ENCODE measurements at places on chromosomes 3 and 15.

DNA sequence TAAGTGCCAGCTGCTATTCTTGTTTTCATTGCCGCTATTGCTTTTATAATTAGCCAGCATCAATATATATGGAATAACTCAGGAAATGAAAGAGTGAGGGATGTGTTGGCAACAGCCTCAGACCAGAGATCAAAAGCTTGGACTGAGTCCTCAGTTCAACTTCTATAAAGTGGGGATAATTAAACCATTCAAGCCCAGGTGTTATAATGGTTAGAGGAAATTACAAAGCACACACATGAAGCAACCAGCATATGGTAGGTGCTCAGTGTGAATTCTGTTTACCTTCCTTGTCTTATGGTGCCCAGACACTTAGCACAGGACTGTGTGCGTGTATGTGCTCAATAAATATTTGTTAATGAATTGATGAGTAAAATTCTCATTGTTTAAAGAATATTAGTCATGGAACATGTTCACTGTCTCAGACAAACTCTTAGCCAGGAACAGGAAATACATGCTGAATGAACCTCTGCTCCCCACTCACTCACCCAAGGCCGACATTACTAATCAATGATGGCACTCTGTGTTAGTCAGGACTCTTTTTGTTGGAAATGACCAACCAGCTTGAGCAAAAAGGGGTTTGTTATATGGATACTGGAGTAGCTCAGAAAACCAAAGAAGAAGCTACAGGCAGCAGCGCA, 16.7 kb upstream of the CCDC174 start:
- DNase-seq = no peak

DNA sequence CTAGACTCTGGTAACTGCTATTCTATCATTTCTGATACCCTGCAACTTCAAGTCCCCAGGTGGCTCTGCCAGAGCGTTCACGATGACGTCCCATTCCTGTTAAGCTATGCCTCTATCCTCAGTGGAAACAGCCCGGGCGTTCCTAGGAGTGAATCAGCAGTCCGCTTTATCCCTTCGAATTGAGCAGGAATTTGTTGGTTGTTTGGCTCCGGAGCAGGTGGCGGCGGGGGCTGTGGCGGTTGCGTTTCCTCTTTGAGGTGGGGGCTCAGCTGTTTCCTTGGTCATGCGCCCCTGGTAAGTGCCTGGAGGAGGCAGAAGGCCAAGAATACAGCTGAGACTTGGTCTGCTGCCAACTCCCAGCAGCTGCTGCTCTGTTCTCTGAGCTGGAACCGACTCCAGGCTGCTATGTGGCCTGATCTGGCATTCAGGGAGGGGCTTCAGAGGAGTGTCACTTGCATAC, 25.2 kb downstream of the ARPP21 start:
- no peak for DNase-seq

- DNase-seq = no peak
These were observed 111.2 kb upstream of the SAMMSON start for GRCh38 chr3:69888040-69888942.

DNA sequence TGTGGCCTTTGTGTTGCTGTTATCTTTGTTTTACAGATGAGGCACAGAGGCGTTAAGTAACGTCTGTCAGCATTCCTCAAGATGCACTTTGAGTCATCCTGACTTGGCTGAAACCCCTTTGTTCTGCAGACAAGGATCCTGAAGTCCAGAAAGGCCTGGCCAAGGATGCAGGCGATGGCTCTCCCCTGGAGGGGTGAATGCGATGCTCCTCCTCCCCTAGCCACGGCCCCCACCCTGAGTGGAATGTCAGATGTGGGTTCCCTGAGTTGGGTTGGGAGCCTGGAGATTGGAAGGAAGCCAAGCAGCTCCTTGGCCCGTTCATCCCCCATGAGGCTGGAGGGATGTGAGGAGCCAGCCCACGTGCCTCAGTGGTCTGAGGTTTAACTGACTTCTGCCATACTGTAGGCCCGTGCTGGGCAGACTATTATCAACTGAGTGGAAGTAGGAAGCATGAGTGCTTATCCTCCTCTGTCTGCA, 43.3 kb downstream of the POMGNT2 start:
- no peak for DNase-seq

- DNase-seq = no peak
These were observed 246.8 kb downstream of the UACA start for GRCh38 chr15:70516408-70517193.

DNA sequence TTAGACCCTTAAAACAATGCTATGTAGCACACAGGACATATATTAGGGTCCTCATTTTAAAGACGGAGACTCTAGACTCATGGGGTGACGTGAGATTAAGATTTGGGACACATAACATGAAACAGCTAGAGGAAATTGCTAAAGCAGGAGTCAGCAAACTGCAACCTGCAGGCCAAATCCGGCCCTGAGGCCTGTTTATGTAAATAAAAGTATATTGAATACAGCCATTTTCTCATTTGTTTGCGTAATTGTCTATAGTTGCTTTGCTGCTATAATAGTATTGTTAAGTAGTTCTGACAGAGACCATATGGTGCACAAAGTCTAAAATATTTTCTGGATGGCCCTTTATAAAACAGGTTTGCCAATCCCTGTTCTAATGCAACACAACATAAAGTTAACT, 115.5 kb downstream of the TMCO5A start:
- DNase-seq = no peak

DNA sequence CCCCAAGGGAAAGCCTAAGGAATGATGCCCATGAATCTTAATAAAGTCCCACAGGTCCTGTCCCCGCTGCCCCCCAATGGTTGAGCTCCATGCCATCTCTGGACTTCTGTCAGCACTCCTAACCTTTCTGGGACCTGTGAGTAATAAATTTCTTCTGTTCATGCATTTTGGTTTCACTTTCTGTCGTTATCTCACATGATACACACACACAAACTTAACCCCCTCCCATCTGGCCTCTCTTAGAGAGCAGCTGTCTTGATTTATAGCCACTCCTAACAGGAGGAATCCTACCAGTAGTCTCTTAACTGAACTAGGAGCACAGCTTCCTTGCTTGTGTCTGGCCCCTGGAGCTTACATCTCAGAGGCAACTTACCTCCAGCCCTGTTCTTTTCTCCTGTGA, 82.7 kb upstream of the SELENOK start:
- DNase-seq = no peak

- peak; percentile 54 for DNase-seq
These were observed 212.5 kb downstream of the OSBPL10 start for GRCh38 chr3:31768479-31769125.

GRCh38 chr15:69789648-69790393, 307.9 kb downstream of the TLE3 start:
- DNase-seq = no peak

- DNase-seq = no peak
These were observed 1.9 kb upstream of the MEX3B start for GRCh38 chr15:82047453-82048400.

- DNase-seq = no peak
These were observed 134.5 kb upstream of the PRICKLE2 start for GRCh38 chr3:64359735-64360134.

GRCh38 chr3:14435175-14436014, 33.0 kb downstream of the SLC6A6 start:
- no peak for DNase-seq

DNA sequence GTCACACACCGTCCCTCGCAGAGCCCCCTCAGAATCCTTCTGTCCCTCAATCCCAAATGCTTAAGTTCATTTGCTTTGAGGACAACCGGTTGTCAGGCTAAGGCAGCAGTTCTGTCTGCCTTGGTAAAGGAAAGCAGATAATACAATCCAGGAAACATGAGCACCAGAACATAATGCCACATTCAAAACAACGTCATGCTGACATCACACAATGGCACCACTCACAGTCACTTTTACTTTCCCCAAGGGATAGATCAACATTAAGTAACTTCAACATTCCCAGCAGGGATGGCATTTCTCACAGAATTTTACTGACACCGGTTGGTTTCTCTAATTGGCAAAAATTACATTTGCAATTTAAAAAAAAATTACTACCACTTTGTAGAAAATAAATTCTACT, 74.6 kb upstream of the PSMD6 start:
- no peak for DNase-seq

Measured in stimulated activated naive CD8-positive, alpha-beta T cell treated with anti-CD3 and anti-CD28 coated beads, Interleukin-15, amount 100 ng/mL, for 72 hours (primary cell).